ENCODE measurements at places on chromosomes 6 and 20.

GRCh38 chr20:35226884-35227681, 593 bp downstream of the MMP24 start:
- peak; percentile 62 for DNase-seq

- no peak for DNase-seq
Observed at GRCh38 chr6:31037169-31037568, 26.9 kb downstream of the MUC22 start.

GRCh38 chr6:105561486-105561885, 158.6 kb upstream of the PREP start:
- no peak for DNase-seq

DNA sequence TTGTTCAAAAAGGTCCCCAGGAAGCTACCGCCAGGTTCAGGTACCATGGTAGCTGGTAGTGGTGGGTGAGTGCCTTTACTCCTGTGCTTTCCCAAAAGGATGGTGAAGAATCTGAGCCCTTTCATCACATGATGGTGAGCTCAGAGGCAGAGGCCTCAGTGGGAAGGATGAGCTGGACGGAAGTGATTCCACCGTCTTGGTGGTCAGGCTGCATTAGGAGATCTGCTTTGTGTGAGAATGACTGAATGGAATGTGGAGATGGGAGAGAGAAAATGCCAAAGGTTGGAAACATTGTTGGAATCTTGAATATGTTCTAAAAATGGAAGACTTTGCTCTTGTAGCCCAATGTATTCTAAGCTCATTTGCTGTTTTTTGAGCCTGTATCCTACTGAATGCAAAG, 108.1 kb upstream of the SCP2D1 start:
- DNase-seq: no peak

DNA sequence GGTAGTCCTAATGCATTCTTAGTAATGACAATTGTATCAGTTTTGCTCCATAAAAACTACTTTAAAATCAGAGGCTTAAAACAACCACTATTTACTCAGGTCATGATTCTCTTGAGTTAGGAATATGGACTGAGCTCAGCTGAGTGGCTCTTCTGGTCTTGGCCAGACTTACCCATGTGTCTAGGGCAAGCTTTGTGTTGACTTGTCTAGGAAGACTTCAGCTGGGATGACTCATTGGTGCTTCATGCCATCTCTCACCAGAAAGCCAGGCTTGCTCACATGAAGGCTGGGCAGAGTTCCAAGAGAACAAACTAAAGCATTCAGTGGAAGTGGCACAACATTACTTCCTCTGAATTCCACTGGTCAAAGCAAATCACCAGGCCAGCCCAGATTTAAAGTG, 155.3 kb downstream of the DHX35 start:
- DNase-seq: peak; percentile 63

- DNase-seq: no peak
Observed at GRCh38 chr6:84633771-84634170, 130.6 kb downstream of the TBX18 start.

DNA sequence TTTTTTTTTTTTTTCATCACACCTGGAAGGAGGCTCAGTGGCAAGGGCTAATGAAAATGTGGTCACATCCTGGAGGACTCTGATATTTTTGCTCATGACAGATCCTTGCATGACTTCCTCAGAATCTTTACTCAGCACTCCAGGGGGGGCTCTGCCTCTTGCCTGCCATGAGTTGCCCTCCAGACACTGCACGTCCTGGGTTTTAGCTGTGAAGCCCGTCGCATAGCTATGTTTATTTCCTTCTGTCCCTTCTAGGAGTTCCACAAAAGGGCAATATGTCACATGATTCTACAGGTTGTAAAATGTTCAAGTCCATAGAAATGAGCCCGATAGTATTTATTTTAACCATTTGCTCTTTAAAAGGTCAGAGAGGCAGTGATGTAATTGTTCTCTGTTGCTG, 18.2 kb downstream of the MAS1 start:
- no peak for DNase-seq

- DNase-seq: peak; percentile 41
Observed at GRCh38 chr6:165439928-165440554, 130.6 kb upstream of the C6orf118 start.

DNA sequence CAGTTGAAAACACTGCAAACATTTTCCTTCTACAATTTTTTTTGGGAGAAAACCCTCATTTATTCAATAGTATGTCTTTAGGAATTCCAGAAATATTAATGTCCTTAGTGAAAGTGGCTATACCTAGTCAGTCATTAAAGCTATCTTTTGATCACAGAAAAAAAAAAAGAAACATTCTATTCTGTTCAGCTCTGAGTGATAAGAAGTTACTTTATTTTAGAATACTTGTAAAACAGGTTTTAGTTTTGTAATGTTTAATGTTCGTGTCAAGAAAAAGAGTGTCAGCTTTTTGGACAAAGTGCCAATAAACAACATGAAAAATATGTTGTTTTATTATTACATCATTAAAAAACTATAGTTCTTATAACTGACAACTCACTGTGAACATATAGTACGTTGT, 240.4 kb downstream of the OGFRL1 start:
- DNase-seq: no peak

DNA sequence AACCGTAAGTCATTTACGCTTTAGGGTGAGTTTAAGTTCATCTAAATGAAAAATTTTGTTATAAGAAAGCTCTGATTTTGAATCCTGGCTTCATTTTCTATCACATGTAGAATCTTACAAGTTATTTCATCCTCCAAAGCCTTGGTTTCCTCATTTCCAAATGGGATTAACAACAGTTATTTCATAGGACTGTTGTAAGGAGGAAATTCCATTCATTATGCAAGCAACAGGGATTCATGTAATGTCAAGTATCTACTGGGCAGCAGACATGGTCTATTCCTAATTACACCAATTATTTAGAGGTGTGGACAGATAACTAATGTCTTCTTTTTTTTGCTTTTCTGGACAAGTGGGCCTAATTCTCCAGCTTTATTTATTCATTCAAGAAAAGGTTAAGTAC, 154.0 kb downstream of the PDSS2 start:
- DNase-seq: peak; percentile 12

DNA sequence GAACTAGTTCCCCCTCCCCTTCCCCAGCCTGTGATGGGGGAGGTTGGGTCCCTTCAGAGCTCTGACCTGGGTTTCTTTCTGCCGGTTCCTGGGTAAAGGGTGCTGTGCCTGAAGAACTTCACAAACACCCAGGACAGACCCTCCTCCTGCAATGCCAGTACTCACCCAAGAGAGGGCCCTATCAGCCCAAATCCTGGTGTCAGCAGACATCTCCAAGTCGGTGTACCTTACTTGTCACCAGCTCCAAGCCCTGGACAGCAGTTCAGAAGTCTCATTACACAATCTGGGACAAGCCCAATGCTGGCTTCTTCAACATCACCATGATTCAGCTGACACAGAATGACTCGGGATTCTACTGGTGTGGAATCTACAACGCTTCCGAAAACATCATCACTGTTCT, 467 bp downstream of the TREML4 start:
- peak; percentile 56 for DNase-seq

- no peak for DNase-seq
Observed at GRCh38 chr20:5827098-5827853, 77.1 kb downstream of the SHLD1 start.

DNA sequence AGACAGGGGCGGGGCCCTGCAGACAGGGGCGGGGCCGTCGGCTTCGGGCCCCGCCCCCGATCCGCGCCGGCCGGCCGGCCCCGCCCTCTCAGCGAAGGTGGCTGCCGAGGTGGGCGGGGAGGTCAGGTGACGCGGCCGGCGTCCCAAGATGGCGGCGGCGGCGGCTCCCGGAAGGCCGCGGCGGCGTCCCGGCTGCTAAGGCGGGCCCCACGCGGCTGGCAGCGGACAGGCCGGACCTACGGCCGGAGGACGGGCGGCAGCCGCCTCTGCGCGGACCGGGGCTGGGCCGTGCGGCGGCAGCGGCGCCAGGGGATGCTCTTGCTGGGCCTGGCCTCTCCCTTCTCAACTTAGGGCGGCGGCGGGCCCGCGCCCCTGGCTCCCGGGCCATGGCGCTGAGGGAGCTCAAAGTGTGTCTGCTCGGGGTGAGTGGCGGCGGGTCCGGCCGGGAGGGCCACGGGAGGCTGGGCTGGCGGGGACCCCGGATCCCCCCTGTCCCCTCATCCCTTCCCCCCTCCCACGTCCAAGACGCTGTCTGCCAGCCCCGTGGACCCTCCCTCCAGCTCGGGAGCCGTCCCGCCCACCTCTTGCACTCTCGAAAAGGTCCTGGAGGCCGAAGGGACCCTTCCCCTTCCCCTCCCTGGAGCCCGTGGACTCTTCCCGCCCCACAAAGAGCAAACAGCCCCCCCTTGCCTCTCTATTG, at the start of gene RAB22A:
RAB22A (plus strand) TSS at position 125 of the 700 bp plus-strand sequence; CDS start at position 387, 262 bp downstream.
- peak; percentile 85 for DNase-seq

- no peak for DNase-seq
Observed at GRCh38 chr6:22878706-22879105, 309.3 kb downstream of the HDGFL1 start.

- DNase-seq: no peak
Observed at GRCh38 chr20:16014436-16014835, 558.8 kb downstream of the KIF16B start.

- DNase-seq: no peak
Observed at GRCh38 chr6:30019819-30020218, 41.2 kb upstream of the POLR1H start.
